Transverse colon (tissue), 4 donors: ENCODE measurements at places on chromosomes 16 and 17. TPM values are rescaled to one million over a fixed set of nuclear protein-coding genes. Genes with fewer than 3 reads are reported as not detected.

The C16orf95 gene
- total RNA-seq, result not detected

- no peak for DNase-seq
Observed at GRCh38 chr16:54655121-54655590, 275.5 kb upstream of the IRX5 start.

The SULT1A2 gene
- 51.1 TPM for total RNA-seq

DNA sequence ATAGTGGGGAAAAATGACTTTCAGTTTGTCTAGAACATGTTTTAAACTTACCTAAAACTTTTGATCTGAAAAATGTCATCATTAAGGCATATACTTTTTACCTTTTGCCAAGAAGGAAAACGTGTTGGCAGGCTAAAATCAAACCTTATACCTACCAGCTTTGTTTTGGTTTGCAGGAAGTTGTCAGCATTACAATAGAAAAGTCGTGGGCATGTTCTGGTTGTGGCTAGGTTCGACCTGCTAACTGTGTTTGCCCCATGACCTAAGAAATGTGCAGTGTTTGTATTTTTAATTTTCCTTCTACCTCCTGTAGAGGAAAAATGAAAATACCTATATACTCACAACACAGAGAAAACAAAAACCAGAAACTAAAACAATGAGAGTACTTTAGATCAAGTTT is 13.0 kb downstream of the SKAP1 start:
- no peak for DNase-seq

GRCh38 chr16:55687802-55688201 is 32.0 kb downstream of the SLC6A2 start:
- DNase-seq, result no peak

- no peak for DNase-seq
Observed at GRCh38 chr17:75898065-75898464, 1.3 kb upstream of the TRIM65 start.

DNA sequence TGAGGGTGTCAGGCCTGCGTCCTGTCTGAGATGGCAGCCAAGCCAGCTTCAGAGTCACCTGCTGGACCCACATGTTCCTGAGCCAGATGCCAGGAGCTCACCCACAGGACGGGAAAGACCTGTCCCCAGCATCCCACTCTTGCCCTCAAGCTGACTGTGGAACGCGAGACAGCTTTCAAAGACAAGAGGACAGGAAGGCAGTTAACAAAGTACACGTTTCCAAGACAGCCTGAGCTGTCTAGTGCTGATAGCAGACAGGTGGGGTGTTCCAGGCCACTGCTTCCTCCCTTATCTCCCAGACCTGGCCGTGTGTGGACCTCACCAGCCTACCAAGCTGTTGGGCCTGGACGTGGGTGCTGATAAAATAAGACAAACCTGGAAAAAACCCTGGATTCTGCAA is 13.2 kb downstream of the CMTM3 start:
- DNase-seq, result no peak

The GRB7 gene
- total RNA-seq, result 25.9 TPM

- no peak for DNase-seq
Observed at GRCh38 chr17:4896332-4897197, 2.8 kb upstream of the C17orf107 start.

The DRG2 gene
- 27.9 TPM for total RNA-seq

The CA7 gene
- 107 TPM for total RNA-seq

GRCh38 chr16:25106567-25107465 is 4.7 kb upstream of the LCMT1 start:
- peak; percentile 96 for DNase-seq

DNA sequence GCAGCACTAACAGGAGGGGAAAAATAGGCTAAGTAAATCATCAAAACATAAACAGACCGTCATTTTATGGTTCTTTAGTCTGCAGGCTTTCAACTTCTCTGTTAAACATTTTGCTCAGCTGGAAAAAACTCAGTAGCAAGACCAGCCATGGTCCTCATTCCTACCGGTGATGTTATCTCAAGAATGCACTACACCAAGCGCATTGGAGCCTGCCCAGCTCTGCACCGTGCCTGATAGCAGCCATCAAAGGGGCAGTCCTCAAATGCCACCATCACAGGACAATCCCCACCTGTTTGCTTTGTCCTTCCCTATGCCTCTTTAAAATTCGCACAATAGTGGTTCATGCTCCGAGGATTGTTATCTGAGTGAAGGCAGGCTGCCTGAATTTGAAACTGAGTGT is 181.5 kb upstream of the MON1B start:
- DNase-seq, result no peak

The PTX4 gene
- not detected for total RNA-seq

DNA sequence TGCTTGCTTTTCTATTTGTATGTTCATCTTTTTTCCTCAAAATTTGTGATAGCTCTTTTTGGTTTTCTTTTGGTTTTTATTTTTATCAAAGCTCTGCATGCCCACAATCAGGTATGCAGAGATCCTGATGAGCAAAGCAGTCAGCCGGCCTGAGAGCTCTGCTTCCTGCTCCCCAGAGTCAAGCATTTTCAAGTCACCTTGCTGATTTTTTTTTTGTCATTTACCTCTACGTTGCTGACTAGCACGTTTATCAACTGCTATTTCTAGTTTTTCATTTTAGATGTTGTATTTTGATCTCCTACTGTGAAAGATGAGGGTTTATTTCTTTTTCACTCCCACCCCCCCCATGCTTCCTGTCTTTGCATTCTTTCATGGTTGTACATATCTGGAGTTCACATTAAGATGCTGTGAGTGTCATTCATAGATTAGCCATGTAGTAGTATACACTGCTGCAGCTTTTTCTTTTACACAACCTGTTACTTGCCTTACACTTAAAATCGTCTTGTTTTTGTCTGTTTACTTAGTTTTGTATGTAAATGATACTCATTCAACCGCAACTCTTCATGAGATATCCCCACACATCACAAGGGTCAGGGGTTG is 196.2 kb downstream of the LGALS9B start:
- DNase-seq, result no peak

- no peak for DNase-seq
Observed at GRCh38 chr16:73356401-73357079, 308.6 kb upstream of the ZFHX3 start.

The ITGA2B gene
- 0.14 TPM for total RNA-seq

The SLFN12L gene
- total RNA-seq, result 3.1 TPM

The THAP11 gene
- 24.7 TPM for total RNA-seq

- no peak for DNase-seq
Observed at GRCh38 chr16:3054965-3055733, 8.8 kb downstream of the MMP25 start.

The CES1 gene
- 23.2 TPM for total RNA-seq

The QPRT gene
- total RNA-seq, result 20.6 TPM

DNA sequence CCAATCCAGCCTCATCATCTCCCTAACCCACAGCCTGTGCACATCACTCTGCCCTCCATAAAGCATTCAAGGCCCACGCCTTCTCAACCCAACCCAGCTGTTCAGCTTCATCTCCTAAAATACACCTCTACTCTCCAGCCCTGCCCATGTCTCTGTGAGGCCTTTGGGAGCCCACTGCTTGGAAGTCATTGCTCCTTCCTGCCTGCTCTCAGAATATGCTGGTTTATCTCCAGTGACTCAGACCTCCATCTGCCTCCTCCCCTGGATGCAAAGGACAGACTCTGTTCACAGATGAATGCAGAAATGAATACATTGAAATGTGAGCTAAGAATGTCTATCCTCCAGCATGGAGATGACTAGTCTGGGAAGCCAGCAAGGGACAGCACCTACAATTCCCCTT is 19.0 kb downstream of the KCNG4 start:
- no peak for DNase-seq

The WWP2 gene
- total RNA-seq, result 66.8 TPM

DNA sequence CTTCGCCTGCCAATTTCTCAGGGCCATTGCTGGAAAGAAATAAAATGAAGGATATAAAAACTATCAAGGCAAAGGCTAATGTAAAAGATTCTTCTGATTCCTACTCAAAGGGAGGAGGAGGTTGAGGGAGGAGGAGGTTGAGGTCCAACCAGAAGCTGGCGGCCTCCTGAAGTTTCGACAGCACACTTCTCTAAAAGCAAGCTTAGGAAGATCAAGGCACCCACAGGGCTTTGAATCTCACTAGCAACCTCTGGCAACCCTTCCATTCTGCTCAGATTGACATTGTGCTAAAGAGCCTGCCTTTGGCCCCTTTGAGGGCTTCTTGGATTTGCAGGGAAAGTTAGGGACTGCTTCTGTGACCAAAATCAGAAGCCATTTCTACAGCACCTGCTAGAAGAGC is 81.5 kb upstream of the TNRC6C start:
- DNase-seq, result no peak

The TMEM235 gene
- total RNA-seq, result not detected

The HCRT gene
- not detected for total RNA-seq

- DNase-seq, result no peak
Observed at GRCh38 chr16:51184702-51185433, 33.8 kb upstream of the SALL1 start.

DNA sequence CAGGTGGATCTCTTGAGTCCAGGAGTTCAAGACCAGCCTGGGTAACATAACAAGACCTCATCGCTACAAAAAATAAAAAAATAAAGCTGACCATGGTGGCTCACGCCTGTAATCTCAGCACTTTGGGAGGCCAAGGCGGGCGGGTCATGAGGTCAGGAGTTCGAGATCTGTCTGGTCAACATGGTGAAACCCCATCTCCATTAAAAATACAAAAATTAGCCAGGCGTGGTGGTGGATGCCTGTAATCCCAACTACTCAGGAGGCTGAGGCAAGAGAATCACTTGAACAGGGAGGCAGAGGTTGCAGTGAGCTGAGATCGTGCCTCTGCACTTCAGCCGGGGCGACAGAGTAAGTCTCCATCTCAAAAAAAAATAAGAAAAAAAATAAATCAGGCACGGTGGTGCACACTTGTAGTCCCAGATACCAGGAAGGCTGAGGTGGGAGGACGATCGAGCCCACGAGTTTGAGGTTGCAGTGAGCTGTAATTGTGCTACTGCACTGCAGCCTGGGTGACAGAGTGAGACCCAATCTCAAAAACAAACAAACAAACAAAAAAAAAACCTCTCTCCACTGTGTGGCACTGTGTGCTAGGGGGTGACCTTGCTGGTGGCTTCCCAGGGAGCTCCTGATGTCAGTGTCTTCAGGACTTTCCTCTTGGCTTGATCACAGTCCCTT is 19.8 kb upstream of the MAPK3 start:
- no peak for DNase-seq

- DNase-seq, result no peak
Observed at GRCh38 chr16:64304396-64304795, 817.5 kb downstream of the CDH11 start.

DNA sequence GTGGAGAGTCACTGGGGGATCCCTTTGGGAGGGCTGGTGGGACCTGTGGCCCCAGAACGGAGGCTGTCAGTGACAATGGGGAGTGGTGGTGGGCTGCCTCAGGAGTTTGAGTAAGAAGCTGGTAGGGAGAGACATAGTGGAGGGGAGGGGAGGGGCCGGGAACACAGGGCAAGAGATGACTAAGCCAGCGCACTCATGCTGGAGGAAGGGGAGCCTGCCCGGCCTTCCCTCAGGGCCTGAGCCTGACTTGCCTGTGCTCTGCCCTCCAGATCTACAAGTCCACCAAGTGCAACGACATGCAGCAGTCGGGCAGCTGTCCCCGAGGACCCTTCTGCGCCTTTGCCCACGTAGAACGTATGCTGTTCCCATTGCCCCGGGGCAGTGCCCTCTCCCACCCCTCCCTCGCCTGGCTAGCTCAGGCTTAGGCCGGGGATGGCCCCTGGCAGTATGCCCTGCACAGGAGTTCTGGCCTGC is 29.3 kb downstream of the UNC13D start:
- no peak for DNase-seq

GRCh38 chr17:41793784-41794539 is 7.5 kb upstream of the JUP start:
- DNase-seq, result no peak

GRCh38 chr17:80246266-80246681 is 14.4 kb upstream of the RNF213 start:
- no peak for DNase-seq

- peak; percentile 18 for DNase-seq
Observed at GRCh38 chr16:73232555-73233328, 184.8 kb upstream of the ZFHX3 start.

- DNase-seq, result no peak
Observed at GRCh38 chr16:84247844-84248243, 8.0 kb upstream of the KCNG4 start.

The IRF8 gene
- 52.9 TPM for total RNA-seq

The SNN gene
- 4.9 TPM for total RNA-seq

DNA sequence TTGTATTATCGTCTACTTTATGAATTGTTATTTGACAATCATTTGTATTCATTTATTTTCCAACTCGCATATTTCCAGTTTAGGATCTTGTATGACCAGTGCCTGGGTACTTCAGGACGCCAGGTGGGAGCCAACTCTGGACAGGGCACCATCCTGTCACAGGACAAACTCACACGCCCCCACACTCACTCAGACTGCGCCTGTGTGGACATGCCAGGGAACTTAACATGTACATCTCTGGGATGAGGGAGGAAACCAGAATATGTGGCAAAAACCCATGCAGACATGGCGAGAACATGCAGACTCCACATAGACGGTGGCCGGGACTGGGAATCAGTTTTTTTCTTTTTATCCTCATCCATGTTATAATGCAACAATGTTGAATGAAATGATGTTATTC is 68.5 kb downstream of the CLEC16A start:
- no peak for DNase-seq

The TM4SF5 gene
- 5.2 TPM for total RNA-seq

- no peak for DNase-seq
Observed at GRCh38 chr17:8475227-8475626, 39.5 kb downstream of the NDEL1 start.

DNA sequence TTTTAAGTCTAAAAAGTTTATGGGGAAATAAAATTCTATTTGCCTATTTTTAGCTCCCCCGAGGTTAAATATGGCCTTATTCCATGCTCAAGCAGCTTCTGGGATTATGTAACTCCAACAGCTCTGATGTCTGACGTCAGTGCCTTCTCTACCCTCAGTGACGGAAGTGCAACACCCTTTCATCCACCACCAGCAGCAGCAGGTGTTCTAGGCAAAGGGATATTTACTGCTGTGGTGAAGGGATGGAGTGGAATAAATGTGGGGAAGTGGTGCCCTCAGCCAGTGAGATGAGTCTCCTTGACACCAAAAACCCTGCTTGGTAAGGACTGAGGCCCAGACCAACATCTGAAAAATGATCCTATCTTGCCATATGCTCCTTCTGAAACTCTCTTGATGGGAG is 247.4 kb downstream of the SHISA9 start:
- DNase-seq, result no peak

GRCh38 chr16:50816901-50817555 is 75.1 kb downstream of the CYLD start:
- no peak for DNase-seq

The PPM1E gene
- not detected for total RNA-seq

The CASKIN1 gene
- 0.14 TPM for total RNA-seq

DNA sequence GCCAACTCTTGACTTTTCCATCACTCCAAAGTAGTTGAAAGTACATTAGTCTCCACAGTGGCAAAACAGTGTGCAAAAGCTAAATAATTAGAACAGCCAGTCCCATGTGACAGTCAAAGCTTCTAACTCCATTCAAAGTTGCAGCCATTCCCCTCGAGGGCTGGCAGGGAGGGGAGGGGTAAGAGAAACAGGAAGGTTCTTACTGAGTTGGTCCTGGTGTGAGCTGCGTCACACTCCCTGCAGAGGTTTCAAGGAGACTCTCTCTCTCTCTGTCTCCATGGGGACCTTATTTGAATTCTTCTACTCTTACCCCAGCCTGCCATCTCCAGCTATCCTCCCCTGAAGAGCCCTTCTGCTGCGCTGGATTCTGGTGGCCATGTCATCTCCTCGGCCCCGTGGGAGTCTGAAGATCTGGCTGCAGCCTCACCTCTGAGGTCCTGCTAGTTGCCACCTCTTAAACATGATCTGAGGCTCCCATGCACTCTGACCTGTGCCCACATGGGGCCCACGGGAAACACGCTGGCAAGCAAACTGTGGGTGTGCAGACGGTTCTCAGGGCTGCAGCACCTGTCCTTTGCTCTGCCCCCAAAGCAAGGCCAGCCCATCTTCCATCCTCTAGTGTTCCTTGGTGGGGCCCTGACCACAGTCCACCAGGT is 23.3 kb upstream of the STH start:
- DNase-seq, result no peak
